Activated naive CD8-positive, alpha-beta T cell treated with anti-CD3 and anti-CD28 coated beads for 36 hours (primary cell): ENCODE measurements at places on chromosomes 7 and 10.

DNA sequence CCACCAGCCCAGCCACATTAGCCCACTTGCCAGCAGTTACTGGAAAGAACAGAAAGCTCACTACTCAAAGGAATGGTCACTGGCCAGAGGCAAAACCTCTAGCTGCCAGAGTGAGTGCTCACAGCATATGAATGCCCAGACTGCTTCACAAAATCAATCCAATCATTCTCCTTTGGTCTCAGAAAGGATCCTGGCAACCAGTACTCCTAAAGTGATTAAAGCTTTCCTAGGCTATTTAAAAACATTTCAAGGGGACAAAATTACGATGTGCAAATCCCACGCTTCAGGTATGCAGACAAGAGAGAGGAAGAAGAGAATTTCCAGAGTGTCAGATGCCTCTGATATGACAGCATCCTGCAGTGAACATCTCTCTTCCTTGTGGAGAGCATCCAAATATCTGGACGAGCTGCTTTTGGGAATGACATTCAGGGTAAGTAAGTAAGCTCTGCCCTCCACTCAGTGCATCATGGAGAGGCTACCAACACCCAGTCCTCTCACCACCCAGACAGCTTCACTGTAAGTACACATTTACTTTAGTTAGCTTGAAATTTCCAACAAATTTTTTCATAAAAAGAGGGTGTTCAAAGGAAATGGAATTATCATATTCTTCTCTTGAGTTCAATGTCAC is 25.1 kb downstream of the ICA1 start:
- DNase-seq = no peak

GRCh38 chr7:106139265-106140251 is 27.4 kb upstream of the SYPL1 start:
- no peak for DNase-seq

DNA sequence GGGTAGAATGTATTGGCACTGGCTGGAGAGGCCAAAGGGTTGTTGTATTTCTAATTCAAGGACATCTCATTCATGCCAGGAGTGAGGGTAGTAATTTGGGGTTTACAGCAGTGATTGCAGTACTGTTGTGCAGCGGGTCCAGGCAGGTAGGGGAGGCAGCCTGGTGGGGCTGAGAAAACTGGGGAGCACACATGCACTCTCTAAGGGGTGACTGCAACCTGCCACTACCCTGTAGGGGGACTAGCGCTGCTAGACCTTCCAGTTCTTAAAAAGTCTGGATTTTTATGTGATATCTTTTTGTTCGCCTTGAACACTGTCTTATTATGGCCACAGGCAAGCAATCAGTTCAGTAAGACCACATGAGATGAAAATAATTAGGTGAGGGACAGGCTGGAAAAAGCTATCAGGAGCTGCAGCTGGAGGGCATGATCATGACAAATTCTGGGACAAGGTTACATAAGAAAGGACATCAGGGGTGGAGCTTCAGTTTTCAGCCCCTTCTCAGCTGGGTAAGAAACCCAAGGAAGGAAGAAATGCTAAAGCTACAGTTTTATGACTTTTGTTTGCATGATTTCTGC is 149.0 kb downstream of the ARHGAP21 start:
- no peak for DNase-seq

DNA sequence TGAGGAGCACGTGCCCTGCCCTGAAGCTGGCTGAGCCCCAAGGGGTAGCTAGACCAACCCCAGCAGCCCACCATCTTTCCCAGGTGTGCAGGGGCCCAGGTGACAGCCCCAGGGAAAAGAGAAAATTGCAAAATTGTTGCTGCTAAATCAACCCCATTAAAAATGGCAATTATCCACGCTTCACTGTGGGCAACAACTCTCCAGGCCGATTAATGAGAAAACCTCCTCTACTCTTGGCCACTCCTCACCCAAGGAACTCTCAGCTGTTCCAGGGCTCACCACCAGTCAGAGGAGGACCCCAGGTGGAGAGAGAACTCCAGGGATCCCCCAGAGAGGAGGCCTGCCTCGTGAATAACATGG is 516.1 kb upstream of the MGMT start:
- DNase-seq = no peak

GRCh38 chr10:35564341-35564968 is 40.7 kb upstream of the GJD4 start:
- no peak for DNase-seq
